ENCODE measurements at places on chromosomes 6 and 20.

DNA sequence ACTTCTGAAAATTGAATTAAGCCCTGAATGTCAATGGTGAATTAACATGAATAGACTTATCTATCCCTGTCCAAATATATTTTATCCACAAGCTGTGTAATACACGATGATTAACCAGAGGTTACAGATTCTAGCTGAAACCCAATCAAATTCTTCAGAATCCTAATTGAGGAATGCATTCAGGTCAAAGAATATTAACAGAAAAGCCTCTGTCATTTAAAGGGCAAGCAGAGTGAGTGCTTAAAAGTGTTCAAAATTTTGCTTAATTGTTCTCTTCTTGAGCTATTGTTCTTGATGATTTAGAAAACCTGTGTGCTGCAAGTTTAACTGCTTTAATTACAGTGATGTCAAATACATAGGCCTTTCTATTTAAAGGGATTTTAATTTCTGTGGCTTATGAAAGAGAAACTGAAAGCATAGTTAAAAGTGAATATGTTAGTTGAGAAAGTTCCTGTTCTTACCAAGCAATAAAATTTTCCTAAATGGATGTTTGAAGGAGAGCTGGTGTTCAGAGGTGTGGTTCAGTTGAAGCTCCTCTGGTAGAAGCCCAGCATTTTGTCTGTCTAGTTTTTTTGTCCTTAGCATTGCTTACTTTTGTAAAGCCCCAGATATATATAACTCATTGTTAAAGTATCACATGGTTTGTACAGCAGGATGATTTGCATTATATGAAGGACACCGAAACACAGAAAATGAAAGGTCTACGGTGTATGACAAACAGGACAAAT lies 466.3 kb upstream of the PLCB4 start:
- DNase-seq, result no peak

DNA sequence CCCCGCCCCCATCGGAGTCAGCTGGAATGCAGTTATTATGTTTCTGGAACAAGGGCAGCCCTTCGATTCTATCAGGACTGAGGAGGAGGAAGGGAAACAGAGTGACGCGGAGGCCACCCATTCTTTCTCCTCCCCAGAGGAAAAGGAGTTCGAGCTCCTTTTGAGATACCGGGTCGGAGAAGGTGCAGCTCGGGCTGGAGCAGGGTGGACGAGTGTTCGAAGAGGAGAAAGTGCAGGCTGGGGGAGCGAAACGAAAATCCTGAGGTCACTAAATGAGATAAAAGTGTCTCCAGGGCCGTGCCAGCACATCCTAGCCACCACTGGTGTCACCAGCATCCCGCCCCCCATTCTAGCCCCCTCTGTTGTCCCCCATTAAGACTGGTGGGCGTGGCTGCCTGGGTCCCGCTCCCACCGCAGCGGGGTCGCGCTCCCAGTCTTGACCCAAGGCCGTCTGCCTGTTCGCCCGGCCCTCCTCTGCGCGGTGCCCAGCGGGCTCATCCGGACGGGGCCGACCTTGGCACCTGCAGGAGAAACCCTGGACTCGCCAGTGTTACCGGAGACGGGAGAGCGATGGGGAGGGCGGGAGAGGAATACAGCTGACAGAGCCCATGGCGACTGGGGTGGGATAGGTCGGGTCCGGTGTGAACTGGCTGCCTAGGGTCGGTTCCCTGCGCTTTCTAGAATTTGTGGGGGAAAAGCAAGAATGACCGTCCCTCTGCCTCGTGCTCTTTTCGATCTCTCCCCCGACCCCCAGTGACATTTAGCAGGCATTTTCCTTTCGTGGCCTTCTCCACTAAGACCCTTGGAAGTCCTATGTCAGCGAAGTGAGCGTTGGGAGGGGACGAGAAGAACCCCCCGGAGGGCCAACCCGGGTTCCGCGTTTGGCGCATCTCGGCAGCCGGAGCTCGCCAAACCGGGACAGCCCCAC lies 16.2 kb downstream of the FOXA2 start:
- DNase-seq, result no peak

DNA sequence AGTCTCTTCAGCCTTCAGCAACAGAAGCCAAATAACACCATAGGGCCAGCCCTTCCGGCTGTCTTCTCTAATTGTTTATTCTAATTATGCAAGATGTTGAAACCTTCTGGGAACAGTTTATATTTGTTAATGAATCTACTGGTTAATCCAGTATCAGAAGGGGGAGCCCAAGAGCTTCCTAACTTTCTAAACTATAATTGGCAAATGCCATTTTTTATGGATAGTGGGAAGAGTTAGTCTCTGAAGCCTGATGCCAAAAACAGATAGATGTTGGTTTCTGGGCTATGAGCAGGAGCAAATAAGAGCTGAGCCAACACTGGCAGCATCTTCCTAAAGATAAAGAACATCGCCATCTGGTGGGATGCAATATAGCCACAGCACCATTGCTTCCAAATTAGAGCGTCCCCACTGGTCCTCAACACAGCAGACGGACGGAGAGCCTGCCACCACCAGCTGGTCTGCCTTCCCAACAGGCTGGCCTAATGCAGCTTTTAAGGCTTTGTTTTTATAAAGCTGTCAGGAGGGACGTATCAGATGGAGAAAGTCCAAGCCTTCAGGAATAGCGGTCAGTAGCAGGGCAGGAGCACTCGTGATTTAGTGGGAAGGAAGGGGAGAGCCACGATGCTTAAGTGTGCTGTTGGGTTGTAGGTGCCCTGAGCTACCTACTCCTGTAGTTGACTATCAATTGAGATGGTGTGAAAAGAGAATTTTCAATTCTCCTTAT lies 118.8 kb downstream of the RALGAPA2 start:
- DNase-seq, result no peak

DNA sequence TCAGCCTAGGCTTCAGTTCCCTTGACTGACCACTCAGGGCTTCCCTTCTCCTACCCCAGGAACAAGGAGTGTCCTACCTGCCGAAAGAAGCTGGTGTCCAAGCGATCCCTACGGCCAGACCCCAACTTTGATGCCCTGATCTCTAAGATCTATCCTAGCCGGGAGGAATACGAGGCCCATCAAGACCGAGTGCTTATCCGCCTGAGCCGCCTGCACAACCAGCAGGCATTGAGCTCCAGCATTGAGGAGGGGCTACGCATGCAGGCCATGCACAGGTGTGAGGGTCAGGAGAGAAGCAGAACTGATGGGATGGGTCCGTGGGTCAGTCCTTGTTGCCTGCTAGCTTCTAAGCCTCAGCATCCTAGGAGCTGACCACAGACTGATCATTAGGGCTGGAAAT lies 1.6 kb downstream of the RING1 start:
- no peak for DNase-seq

GRCh38 chr6:81636930-81637568 lies 115.4 kb downstream of the TENT5A start:
- no peak for DNase-seq

DNA sequence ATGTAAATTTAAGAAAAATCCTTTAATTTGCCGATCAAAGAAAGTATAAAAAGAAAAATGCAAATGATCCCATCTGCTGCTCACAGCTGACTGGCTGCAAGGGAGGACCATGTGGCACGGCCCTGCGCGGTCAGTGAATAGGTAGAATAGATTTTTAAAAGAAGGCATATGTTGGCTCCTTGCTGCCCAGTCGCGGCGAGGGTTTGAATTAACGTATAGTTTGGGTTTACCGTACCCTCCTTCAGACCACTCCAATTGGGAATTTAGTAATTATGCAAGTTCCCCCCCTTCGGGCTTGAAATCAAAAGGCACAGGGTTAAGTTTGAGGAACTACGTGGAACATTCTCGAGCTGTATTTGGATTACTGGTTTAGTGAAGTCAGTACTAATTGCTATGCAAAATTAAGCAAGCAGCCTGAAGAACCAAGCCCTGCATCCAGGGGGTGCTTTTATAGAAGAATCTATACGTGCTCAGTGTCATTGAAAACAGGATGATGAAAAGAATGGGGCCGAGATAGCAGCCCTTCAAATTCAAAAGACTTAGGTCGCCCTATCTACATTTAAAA lies 1.1 kb upstream of the BEND3 start:
- DNase-seq, result no peak

DNA sequence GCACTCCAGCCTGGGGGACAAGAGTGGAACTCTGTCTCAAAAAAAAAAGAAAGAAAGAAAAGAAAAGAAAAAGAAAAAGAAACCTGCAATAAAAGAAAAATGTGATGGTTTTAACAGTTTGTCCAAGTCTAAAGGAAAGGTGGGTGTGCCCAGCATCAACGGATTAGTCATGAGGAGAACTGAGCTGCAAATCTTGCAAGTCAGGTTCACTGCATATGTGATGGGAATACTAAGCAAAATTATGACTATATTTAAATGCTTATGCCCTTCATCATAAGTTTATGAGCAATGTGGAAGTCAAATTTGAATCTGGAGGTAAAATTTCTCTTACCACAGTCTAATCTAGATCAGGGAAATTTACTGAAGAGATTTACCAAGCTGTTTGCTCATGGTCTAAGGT lies 13.1 kb upstream of the CDK19 start:
- DNase-seq, result no peak

DNA sequence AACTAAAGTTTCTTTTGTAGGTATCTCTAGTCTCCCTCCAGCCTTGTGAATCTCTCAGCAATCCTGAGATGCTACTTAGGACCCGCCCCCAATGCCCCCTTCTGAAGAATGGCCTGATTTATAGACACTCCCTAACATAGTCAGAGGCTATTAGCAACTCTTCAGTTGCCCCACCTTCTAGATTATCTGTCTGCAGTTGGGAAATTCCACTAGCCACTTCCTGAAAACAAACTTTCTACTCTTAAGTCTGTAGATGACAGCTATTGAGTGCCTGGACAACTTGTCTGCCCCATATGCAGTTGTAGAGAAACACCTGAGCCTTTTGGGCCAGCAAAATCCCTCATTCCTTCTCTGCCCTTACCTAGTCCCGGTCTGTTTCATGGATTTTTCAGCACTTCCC lies 188.2 kb upstream of the PREP start:
- DNase-seq, result no peak

DNA sequence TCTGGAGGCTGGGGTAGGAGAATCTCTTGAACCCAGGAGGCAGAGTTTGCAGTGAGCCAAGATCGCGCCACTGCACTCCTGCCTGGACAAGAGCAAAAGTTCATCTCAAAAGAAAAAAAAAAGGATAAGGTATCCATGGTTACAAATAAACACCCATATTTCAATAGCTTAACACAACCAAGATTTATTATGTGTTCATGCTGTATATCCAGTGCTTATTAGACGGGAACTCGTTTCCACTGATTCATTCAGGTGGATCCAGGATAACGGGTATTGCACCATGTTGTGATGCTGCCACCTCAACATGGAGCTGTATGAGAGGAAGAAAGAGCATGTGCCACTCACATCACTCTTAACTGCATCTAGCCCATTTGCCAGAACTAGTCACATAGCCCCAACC lies 69.1 kb upstream of the HIVEP1 start:
- no peak for DNase-seq

DNA sequence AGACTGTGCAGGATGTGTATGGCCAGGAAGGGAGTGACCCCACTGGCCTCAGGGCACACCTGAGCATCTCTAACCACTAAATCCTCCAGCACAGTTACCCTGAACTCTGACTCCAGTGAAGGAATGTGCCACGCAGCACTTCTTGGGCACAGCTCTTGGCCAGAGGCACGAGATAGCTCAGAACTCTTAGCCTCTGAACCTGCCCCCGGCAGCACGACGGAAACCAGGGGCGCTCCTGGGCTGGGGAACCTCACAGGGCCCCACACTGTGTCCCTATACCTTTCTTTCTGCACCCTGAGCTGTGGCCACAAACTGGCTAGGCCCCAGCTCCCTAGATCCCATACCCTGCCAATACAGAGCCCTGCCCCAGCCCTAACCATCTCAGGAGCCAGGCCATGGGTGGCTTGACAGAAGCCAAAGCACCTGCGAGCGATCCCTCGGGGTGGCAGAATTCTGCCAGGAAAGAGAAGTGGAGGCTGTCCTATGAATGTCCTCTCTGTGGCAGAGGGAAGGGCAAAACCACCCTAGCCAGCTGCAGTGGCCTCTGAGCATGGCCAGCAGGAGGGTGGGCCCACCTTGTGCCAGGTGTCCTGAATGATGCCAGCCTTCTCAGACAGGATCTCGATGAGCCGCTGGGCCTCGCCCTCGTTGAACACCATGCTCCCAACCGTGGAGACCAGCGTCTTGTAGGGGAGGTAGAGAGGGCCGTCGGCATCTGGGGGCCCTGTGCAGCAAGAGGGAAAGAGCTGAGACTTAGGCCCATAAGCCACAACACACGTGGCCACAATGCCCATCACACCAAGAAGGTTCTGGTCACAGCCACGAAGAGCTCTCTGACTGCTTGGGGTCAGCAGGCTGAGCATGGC lies 39.4 kb downstream of the RRBP1 start:
- no peak for DNase-seq

- no peak for DNase-seq
Measured at GRCh38 chr6:150622941-150623874, 23.5 kb downstream of the PLEKHG1 start.

DNA sequence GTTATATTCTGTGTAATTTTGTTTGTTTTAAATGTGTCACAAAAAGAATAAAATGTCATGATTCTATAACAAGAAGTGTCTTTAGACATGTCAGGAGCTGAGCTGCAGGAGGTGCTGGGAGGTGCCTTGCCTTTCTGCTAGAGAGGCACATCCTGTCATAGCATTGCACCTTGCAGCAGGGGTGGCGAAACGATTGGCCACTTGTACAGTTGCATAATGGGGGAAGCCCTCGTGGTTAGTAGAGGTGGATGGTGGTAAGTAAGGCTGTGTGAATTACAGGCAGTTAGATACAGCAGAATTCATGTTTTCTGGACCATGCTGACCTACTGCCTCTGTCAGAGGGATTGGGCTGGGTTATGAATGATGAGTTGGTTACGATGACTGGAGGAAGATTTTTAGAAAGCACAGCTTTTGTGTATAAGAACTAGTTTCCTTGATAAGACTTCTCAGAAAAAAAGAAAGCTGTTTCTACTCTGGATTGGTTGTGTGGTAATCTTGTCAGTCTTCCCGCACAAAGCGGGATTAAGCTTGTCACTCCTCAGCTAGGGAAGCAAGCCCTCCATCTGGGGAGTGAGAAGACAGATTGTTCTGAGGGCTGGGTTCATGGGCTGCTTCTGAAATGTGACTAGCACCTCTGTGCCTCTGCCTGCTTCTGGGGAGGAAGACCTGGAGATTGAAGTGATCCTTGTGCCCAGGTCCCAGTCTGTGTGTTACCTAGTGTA lies 74.9 kb downstream of the FOXO3 start:
- no peak for DNase-seq

DNA sequence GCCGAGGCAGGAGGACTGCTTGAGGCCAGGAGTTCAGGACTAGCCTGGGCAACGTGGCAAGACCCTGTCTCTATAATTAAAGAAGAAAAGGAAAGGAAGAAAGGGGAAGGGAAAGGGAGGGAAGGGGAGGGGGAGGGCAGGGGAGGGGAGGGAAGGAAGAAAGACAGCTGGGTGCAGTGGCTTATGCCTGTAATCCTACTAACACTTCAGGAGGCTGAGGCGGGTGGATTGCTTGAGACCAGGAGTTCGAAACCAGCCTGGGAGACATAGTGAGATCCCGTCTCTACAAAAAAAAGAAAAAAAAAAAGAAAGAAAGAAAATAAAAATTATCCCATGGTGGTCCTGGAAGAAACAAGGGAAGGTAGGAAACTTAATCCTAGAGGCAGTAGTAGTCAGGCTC lies 33.5 kb downstream of the BCL2L1 start:
- no peak for DNase-seq

DNA sequence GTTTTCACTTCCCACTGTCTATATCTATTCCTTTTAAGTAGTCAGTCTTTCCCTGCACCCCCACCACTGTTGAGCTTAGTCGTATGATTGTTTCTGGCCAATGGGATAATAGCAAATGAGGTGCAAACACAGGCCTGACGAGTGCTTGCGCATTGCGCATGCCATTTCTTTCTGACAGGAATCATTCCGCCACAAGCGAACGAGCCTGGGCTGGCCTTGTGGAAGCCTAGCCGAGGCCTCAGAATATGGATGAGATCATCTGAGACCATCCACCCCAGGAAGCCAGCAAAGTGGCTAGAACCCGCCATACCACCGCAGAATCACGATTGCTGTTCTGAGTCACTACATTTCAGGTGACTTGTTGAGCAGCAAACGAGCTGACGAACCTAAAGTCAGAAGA lies 52.2 kb upstream of the PRL start:
- DNase-seq, result no peak

Data from activated naive CD8-positive, alpha-beta T cell treated with anti-CD3 and anti-CD28 coated beads, Interleukin-2, amount 50 U/mL, for 16 hours (primary cell).